Right hindlimb (tissue), 1 donor: ENCODE measurements at places on chromosomes 5 and 9.
A peak's percentile ranks its signal among the peaks of the same experiment; 100 is the strongest.

DNA sequence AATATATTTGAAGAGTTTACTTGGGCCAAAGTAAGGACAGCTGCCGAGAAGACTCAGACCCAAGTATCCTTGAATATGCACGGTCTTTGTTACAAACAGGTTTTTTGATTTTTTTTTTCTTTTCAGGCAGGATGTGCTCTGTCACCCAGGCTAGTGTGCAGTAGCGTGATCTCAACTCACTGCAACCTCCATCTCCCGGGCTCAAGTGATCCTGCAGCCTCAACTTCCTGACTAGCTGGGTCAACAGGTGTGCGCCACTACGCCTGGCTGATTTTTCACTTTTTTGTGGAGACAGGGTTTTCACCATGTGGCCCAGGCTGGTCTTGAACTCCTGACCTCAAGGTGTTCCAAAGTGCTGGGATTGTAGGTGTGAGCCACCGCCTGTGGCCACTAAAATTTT lies 27.4 kb downstream of the JMY start:
- no peak for DNase-seq

- DNase-seq, result no peak
Measured at GRCh38 chr5:180121826-180122413, 50.4 kb upstream of the RNF130 start.

DNA sequence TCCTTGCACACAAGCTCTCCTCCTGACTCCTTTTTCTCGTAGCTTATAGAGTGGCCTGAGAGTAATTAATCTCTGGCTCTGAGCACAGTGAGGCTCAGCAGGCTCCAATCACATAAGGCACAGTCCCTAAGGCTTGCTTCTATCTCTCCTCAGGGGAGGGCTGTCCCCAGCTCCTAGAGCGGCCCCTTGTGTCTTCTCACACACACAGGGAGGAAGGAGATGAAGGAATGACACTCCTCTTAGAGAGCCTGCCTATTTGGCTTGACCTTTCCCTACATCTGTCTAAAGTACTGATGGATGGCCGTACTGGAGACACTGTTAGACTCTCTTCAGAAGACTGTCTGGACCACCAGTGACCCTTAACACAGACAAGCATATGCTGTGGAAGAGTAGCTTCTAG lies 12.9 kb downstream of the TAS2R1 start:
- DNase-seq, result no peak

- no peak for DNase-seq
Measured at GRCh38 chr9:68714416-68715180, 9.6 kb downstream of the PIP5K1B start.

DNA sequence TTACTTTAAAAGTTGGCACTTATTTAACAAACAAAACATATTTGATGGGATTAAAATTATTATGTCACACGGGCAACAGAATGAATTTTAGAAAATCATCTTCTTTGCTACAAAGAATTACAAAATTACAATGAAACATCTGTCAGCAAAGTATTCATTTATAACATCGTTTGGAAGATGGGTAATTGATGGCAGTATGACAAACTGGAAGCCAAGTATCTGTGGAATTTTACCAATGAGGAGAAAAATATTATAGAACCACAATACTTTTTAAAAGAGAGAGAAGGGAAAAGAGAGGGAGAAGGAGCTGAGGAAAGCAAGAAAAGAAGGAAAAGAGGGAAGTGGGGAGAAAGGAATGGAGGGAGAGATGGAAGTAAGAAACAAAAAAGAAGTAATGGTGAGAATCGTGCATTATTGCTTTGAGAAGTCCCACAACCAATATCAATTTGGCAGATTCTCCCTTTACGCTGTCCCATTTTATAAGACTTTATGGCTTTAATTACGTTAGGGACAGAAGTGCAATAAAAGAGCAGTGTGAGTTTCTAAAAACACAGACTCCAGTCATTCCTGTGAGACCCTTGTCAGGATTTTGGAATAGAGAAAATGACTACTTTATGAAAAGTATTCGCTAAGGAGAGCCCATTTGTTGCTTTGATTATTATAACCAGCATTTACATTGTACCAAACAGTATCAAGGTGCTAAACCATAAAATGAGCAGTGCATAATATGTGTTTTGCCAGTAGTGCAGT lies 76.7 kb downstream of the LURAP1L start:
- no peak for DNase-seq

GRCh38 chr5:5436203-5436760 lies 13.8 kb downstream of the ICE1 start:
- no peak for DNase-seq

- DNase-seq, result no peak
Measured at GRCh38 chr9:32351845-32352244, 32.6 kb upstream of the ACO1 start.

DNA sequence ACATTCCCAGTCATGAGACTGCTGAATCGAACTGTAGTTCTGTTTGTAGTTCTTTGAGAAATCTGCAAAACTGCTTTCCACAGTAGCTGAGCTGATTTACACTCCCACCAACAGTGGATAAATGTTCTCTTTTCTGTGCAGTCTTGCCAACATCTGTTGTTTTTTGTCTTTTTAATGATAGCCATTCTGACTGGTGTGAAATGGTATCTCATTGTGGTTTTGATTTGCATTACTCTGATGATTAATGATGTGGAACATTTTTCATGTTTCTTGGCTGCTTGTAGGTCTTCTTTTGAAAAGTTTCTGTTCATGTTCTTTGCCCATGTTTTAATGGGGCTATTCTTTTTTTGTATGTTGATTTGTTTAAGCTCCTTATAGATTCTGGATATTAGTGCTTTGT lies 187.3 kb upstream of the TLE4 start:
- DNase-seq, result no peak

DNA sequence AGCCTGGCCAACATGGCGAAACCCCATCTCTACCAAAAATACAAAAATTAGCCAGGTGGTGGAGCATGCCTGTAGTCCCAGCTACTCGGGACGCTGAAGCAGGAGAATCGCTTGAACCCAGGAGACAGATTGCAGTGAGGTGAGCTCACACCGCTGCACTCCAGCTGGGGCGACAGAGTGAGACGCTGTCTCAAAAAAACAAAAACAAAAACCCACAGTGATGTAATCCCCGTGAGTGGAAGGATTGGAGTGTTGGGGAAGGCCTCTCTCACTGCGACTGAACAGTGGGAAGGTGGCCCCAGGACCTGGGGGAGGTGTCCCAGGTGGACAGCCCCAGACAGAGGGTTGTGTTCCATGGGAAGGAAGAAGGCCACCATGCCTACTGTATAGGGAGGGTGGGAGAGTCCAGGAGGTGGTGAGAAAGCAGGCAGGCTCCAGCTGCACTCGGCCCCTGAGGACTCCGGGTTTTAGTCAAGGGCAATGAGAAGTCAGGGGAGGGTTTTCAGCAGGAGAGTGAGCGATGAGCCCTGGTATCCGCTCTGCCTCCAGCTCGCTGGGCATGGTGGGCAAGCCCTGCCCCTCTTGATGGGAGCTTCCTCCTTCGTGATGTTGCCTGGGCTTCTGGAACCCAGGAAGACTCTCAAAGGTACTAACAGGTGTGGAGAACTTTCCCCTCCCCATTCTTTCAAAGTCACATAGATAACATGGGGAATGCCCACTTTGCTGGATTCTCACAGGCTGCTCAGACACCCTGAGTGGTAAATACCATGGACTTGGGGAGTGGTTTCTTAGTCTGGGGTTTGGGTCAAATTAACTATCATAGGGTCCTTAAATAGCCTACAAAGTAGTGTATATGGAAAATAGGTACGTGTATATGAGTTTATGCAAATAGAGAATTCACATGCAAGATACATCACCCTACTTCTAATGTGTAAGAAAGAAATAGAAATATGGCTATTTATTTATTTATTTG lies 74.7 kb downstream of the PPARGC1B start:
- DNase-seq, result no peak

- no peak for DNase-seq
Measured at GRCh38 chr9:13791816-13792215, 512.3 kb upstream of the MPDZ start.

DNA sequence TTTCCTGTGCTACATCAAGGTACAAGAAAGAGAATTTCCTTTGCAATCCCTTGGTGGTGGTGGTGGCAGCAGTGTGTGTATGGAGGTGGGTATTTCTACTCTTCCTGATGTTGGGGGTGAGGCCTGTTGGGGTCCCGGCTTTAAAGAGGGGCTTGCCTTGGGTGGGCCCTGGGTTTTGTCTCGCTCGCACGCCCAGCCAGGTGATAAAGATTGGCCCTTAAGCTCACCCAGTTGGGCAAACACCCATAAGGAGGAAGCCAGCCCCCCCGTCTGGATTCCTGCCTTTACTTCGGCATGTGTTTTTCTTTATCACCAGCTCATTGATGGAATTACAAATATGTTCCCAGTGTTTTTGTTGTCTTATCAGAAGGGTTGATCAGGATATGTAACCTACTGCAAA lies 16.0 kb upstream of the SARDH start:
- DNase-seq, result no peak

- DNase-seq, result no peak
Measured at GRCh38 chr5:163509291-163509951, 4.0 kb downstream of the MAT2B start.

GRCh38 chr9:88322906-88323566 lies 65.2 kb upstream of the SPIN1 start:
- DNase-seq, result peak; percentile 24

DNA sequence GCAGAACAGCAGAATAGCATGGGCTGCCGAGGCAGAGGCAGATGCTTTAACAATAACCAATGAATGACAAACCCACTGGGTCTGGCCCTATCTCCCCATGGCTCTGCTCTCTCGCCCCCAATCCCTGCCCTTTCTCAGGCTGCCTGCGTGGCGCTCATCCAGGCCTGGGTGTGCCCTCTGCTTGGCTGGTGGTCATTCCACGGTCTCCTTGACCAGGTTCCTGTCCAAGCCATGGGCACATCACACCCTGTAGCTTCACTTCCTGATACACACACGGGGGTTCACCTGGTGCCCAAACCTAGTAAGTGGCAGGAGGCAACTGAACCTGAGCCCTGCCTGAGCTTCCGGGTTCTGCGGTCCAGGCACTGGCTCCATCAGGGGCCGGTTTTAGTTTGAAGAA lies 87.6 kb downstream of the DAP start:
- no peak for DNase-seq

DNA sequence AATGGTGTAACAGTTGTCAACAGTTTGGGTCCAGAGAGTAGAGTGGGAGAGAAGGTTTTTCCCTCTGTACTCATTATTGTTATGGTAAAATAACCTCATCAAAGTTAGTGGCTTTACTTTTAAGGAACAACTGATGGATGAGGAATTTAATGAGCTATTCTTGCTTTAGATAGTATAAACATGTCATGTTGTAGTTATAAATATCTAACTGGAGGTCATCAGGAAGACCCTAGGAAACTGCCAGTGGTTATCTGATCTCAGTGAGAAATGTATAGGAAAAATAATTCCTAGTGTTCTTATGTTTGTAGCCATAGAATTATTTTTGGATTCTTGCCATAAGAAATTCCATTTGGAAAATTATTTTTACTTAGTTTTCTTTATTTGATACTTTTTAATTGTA lies 4.1 kb downstream of the ERCC6L2 start:
- no peak for DNase-seq
